ENCODE measurements at places on chromosomes 2 and 18.

DNA sequence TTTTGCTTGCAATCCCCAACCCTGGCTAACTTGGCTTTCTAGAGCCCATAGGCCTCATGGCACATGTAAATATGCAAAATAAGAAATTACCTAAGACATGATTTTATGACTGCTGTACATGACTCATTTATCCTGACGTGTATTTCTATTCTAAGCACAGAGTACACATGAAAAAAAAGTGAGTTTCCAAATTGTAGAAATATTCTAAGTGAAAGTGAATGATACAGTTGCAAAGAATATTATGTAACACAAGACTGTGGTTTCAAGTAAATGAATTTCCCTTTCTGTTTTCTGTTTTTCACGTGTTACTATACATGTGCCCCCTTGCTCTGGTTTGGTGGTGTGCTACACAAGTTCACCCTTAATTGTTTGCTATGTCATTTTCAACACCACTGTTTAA, 162.4 kb downstream of the LRP1B start:
- DNase-seq = no peak

GRCh38 chr2:120722568-120723421, 12.9 kb upstream of the GLI2 start:
- DNase-seq = no peak

GRCh38 chr2:238597638-238598528, 171.2 kb downstream of the ASB1 start:
- DNase-seq = no peak

DNA sequence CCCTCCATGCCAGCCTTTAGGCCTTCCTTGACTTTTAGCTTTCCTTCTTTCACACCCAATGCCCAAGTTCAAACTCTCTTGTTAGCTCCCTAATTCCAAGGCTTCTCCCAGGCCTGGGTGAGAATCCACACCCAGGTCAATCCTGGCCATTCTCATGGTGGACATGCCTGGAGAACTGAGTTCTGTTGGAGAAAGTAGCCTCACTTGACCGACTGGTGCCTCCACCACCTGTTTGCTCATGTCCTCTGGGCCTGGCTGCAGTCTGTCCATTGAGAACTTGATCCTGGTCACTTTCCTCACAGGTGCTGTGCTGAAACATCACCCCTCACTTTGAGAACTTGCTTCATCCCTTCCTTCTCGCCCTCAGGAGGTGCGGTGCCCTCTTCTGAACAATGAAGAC, 189.1 kb upstream of the TWIST2 start:
- DNase-seq = no peak

DNA sequence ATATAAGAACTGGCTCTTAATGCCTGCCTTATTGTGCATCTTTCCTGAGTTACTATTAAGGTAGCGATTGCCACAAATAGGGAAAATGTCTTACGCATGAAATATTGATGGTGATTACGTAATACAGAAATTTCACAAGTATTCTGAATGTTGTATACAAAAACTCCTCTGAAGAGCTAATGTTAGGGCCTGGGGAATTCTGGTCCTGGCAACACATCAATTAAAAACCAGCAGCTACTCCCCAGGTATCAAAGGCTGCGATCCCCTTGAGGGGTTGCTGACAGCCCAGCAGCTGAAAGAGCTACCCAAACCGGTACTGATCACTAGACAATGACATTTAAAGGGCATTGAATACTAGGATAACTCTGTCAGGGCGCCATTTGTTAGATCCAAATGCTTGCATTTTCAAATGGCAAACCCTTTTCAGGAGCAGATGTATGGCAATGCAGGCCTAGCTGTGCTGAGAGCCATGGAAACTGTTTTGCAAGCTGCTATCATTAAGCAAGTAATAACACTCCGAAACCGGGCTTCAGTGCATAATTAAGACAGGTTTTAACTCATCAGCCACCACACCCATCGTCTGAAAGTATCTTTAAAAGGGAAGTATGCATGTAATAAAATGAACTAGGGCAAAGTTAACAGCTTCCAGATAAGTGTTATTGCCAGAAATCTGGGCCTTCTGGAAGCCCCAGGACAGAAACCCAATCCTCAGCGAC, 78.4 kb downstream of the CLHC1 start:
- DNase-seq = no peak

DNA sequence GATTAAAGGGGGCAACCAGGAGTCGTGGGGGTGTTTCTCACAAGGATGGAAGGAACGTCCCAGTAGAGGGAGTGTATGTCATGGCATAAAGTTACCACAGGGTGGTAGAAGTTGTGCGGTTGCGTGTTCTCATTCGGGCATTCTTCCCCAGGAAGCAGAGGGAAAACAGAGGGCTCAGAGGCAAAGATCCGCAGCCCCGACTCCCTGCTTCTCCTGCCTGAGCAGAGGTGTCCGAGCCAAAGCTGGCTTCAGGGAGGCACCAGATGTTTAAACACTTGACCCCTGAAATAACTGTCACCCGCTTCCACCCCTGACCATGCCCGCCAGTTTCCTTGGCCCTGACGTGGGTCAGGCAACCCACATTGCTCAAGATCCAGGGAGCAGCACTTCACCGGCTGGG, 83.7 kb downstream of the EN1 start:
- no peak for DNase-seq

- DNase-seq = no peak
These were observed 19.4 kb upstream of the TMX3 start for GRCh38 chr18:68734308-68734707.

- no peak for DNase-seq
These were observed 1.6 kb downstream of the COX7A2L start for GRCh38 chr2:42359304-42359964.

- DNase-seq = no peak
These were observed 121.8 kb downstream of the NCK2 start for GRCh38 chr2:105866216-105867185.
